ENCODE measurements at places on chromosomes 16 and 17. TPM values are rescaled to one million over a fixed set of nuclear protein-coding genes. Genes with fewer than 3 reads are reported as not detected.

Gene NAA60
- 59.1 TPM for total RNA-seq

Gene ZNF594
- total RNA-seq, result 11.3 TPM

Gene AATK
- total RNA-seq, result 0.31 TPM

Gene CCL16
- total RNA-seq, result not detected

Gene NPIPB9
- 2.5 TPM for total RNA-seq

Gene FLII
- 323 TPM for total RNA-seq

Gene CD300E
- not detected for total RNA-seq

- no peaks in the 10 kb centered on the region for H3K36me3 ChIP-seq
- no peak overlapping the region for H3K4me3 ChIP-seq
- no peak for DNase-seq
These were observed 5.0 kb upstream of the TM4SF5 start for GRCh38 chr17:4766723-4767122.

GRCh38 chr17:4270736-4271135, 7.0 kb upstream of the ANKFY1 start:
- peaks cover 11% of the 10 kb centered on the region for H3K36me3 ChIP-seq
- H3K27ac ChIP-seq, result no peak overlapping the region
- no peak overlapping the region for H3K4me3 ChIP-seq
- no peaks in the 10 kb centered on the region for H3K4me1 ChIP-seq

GRCh38 chr17:47831934-47832327, 461 bp downstream of the LRRC46 start:
- no peak for DNase-seq
- H3K27ac ChIP-seq, result peak overlapping the region; percentile 88
- peak overlapping the region; percentile 91 for H3K4me3 ChIP-seq
- no peaks in the 10 kb centered on the region for H3K27me3 ChIP-seq

DNA sequence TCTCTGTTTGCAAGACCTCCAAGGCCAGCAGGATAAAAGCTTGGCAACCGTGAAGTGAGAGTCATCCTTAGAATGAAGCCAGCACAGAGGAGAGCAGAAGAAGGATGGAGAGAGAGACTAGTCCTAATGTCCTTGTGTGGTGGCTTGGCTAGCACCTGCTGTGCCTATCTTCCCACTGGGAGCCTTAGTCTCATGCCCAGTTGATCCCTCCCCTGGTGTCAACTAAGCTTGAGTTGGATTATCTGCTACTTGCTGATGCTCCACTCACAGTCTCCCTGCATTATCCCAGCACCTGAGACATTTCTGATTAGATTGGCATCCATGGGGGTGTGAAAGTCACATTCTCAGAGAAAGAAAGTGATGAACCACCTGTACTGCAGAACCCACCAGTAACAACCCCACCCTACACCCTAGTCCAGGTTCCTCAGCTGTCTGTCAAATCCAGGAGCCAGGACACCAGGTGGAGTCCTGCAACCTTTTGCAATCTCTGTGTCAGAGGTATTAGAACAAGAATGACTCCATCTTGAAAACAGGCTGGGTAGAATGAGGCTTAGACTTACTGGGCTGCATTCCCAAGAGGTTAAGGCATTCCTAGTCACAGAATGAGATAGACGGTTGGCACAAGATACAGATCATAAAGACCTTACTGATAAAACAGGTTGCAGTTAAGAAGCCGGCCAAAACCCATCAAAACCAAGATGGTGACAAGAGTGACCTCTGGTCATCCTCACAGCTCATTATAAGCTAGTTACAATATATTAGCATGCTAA, 460.2 kb upstream of the C16orf82 start:
- peaks cover 61% of the 10 kb centered on the region for H3K4me1 ChIP-seq
- peaks cover 6% of the 10 kb centered on the region for H3K27me3 ChIP-seq
- no peak for DNase-seq
- peak overlapping the region; percentile 87 for H3K27ac ChIP-seq
- H3K4me3 ChIP-seq, result no peak overlapping the region

GRCh38 chr17:13306310-13306962, 288.6 kb upstream of the ELAC2 start:
- no peak overlapping the region for H3K27ac ChIP-seq
- no peaks in the 10 kb centered on the region for H3K27me3 ChIP-seq
- no peaks in the 10 kb centered on the region for H3K4me1 ChIP-seq
- DNase-seq, result peak; percentile 22
- H3K4me3 ChIP-seq, result no peak overlapping the region
- no peaks in the 10 kb centered on the region for H3K36me3 ChIP-seq

DNA sequence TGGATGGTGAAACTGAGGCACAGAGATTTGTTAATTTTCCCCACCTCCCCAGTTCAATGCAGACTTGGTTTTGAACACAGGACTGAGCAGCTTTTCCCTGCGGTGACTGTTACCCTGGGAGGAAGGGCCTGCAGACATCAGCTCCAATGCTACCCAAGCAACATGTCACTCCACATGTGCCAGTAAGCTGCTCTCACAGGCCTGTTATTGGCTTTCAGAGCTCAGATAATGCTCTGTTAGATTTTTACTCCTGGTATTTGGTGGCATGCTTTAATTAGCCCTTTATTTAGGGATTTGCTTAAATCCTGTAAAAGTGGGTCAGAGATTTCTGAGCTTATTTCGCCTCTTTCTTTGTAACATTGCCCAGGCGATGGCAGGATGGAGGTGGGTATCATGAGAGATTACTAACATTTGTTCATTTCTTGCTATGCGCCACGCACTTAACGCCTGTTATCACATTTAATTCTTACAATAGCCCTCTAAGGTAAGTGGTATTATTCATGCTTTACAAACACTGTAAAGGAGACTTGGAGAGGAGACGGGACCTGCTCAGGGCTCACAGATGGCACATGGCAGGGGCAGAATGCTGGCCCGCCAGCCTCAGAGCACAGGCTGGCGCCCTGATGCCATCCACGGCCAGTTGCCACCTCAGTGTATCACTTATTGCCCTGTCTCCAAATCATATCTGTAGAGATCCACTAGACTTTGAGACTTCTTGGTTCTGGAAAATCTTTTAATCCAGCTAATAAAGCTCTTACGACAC, 84.0 kb upstream of the CACNG5 start:
- no peaks in the 10 kb centered on the region for H3K4me1 ChIP-seq
- no peak overlapping the region for H3K4me3 ChIP-seq
- no peak for DNase-seq
- peaks cover 16% of the 10 kb centered on the region for H3K36me3 ChIP-seq
- H3K27ac ChIP-seq, result no peak overlapping the region
- no peaks in the 10 kb centered on the region for H3K27me3 ChIP-seq

- H3K27me3 ChIP-seq, result no peaks in the 10 kb centered on the region
- peaks cover 78% of the 10 kb centered on the region for H3K4me1 ChIP-seq
- H3K36me3 ChIP-seq, result no peaks in the 10 kb centered on the region
- H3K27ac ChIP-seq, result peak overlapping the region; percentile 79
- H3K4me3 ChIP-seq, result peak overlapping the region; percentile 20
- DNase-seq, result peak; percentile 74
These were observed 13.5 kb upstream of the TBX21 start for GRCh38 chr17:47719411-47720152.

- no peaks in the 10 kb centered on the region for H3K27me3 ChIP-seq
- no peak for DNase-seq
- no peaks in the 10 kb centered on the region for H3K4me1 ChIP-seq
- peaks cover 50% of the 10 kb centered on the region for H3K36me3 ChIP-seq
- no peak overlapping the region for H3K27ac ChIP-seq
These were observed 42.1 kb upstream of the METRNL start for GRCh38 chr17:83037084-83037873.

DNA sequence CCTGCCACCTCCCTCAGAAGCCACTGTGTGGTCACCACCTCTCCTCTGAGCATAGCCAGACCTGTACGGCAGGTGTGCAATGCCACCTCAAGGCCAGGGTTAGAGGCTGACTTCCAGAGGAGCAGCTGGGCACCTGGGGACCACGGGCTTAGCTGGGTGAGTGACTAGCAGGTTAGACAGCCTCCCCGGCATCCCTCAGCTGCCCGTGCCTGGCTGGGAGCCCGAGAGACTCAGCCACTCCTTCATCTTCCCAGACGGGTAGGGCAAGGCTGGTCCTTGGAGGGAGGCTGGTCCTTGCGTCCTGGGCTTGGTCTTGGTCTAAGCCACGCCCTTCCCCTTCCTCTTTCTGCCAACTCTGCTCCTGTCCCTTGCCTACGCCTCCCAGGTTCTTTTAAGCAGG, 7.8 kb downstream of the CRHR1 start:
- H3K4me3 ChIP-seq, result no peak overlapping the region
- no peaks in the 10 kb centered on the region for H3K36me3 ChIP-seq
- H3K4me1 ChIP-seq, result no peaks in the 10 kb centered on the region
- H3K27ac ChIP-seq, result no peak overlapping the region

- peaks cover 51% of the 10 kb centered on the region for H3K36me3 ChIP-seq
- H3K4me1 ChIP-seq, result peaks cover 7% of the 10 kb centered on the region
- H3K4me3 ChIP-seq, result no peak overlapping the region
- H3K27ac ChIP-seq, result no peak overlapping the region
These were observed 79.2 kb upstream of the CHMP6 start for GRCh38 chr17:80912476-80912875.

- DNase-seq, result no peak
- no peak overlapping the region for H3K4me3 ChIP-seq
- peaks cover 56% of the 10 kb centered on the region for H3K36me3 ChIP-seq
- H3K4me1 ChIP-seq, result peaks cover 37% of the 10 kb centered on the region
- H3K27ac ChIP-seq, result no peak overlapping the region
- H3K27me3 ChIP-seq, result no peaks in the 10 kb centered on the region
These were observed 22.2 kb downstream of the ITGAL start for GRCh38 chr16:30494709-30495108.

DNA sequence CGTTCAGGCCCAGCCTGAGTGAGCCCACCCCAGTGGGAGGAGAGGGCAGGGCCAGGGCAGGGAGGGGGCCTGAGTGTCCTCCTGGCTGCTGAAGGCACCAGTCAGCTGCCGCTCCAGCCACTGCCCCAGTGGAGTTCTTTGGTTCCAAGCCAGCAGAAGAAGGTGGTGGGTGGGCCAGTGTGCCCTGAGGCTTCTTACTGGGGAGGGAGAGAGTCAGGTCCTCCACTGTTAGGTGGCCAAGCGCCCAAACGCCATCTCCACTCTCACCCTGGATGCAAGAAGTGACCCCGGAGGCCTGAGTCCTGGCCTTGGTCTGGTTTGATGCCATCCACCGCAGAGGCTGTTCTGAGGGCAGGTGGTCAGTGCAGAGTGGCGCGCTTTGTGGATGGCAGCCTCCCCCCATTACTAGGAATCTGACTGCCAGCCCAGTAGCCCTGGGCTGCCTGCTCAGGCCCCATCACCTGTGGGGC, 2.2 kb downstream of the RNF213 start:
- H3K27ac ChIP-seq, result peak overlapping the region; percentile 97
- H3K4me3 ChIP-seq, result peak overlapping the region; percentile 94
- no peak for DNase-seq
- H3K27me3 ChIP-seq, result no peaks in the 10 kb centered on the region

GRCh38 chr17:10226930-10227695, 28.7 kb upstream of the GAS7 start:
- H3K36me3 ChIP-seq, result no peaks in the 10 kb centered on the region
- no peak overlapping the region for H3K27ac ChIP-seq
- peak; percentile 52 for DNase-seq
- H3K4me3 ChIP-seq, result no peak overlapping the region
- H3K4me1 ChIP-seq, result no peaks in the 10 kb centered on the region

All from activated CD4-positive, alpha-beta T cell treated with anti-CD3 and anti-CD28 coated beads, Interleukin-2, amount 10 ng/mL, durations not matched to agents 7 days and 5 days (primary cell).